ENCODE measurements at places on chromosomes 2 and 18.

DNA sequence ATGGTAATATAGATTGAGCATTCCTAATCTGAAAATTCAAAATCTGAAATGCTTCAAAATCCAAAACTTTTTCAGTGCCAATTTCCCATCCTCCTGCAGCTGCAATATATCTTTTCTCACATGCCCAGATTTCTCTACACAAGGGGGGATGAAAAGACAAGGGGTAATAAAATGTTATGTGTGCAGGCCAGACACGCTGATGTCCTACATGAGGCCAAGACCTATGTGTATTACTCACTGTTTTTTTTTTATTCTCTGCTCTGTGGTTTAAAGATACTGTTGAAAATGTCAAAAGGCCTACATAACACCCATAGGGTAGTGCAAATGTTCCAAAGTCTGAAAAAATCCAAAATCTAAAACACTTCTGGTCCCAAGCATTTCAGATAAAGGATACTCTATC lies 41.2 kb upstream of the CWC22 start:
- no peak for DNase-seq

DNA sequence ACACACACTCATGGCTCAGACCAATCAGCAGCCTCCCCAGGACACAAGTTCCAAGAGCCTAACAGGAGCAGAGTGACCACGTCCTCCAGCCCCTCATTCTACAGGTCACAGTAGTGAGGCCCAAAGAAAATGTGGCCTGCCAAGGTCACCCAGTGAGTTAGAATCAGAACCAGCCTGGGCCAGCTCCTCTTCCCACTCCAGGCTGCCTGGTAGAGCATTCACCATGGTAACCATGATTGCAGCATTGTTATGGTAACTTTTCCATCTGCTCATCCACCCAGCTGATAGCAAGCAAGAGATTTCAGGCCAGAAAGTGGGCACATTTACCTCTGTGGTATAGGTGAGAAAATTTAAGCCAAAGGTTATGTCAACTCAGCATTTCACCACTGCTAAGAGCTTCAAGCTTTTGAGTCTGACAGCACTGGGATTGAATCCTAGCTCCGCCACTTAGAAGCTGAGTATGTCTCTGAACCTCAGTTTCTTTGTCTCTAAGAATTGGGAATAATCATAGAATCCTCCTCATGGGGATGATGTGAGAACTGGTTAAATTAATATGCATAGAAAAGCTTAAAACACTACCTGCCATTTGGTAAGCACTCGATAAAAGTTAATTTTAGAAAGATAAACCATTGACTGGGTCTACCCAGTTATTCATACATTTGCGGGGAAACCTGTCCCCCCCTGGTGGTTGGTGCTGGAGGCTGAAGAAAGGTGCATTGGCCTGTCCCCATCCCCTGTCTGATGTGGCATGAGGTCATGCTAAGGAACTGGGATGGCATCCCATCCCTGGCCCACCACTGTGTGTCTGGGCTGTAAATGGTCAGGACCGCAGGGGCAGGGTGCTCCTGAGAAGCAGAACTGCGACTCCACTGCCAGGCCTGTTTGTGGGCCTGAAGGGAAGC lies 181.5 kb downstream of the KLHL29 start:
- DNase-seq: no peak

DNA sequence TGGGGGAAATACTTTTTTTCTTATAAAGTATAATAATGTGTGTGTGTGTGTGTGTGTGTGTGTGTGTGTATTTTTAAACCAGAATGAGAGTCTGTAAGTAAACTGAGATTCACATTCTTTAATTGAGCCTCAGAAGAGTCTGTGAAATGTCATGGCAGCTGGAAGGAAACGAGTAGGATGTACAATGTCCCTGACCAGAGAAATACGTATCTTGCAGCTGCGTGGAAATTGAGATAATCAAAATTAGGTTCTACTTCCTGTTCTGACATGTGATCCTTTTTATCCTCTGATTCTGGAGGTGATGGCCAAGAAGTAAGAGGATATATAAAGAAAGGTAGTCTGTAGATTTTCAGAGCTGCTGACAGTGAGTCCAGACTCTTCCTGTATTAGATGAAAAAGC lies 50.0 kb downstream of the SH3RF3 start:
- no peak for DNase-seq

DNA sequence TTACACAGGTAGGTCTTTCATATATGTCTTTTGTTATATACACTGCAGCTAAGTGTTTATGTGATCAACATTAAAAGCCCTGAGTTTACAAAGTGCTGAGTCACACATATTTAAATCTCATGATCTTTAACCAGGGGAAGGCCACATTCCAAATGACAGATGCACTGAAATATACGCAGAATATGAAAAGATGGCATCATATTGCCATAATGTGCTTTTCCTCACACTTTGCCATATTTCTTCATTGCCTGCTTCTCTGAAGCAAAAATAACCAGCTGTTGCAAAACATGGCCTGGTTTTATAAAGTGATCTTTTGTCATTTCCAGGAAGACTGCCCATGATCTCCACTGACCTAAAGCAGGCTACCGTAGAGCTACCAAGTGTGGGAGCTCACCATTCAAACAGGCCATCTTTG lies 93.5 kb upstream of the MAPRE2 start:
- DNase-seq: no peak

- no peak for DNase-seq
Measured at GRCh38 chr18:24317370-24317769, 80.3 kb downstream of the OSBPL1A start.

- DNase-seq: no peak
Measured at GRCh38 chr2:200449149-200449548, 60.7 kb downstream of the KCTD18 start.

- peak; percentile 57 for DNase-seq
Measured at GRCh38 chr2:219402665-219403515, 15.2 kb upstream of the DNPEP start.

- no peak for DNase-seq
Measured at GRCh38 chr18:42330296-42330695, 375.3 kb downstream of the PIK3C3 start.

DNA sequence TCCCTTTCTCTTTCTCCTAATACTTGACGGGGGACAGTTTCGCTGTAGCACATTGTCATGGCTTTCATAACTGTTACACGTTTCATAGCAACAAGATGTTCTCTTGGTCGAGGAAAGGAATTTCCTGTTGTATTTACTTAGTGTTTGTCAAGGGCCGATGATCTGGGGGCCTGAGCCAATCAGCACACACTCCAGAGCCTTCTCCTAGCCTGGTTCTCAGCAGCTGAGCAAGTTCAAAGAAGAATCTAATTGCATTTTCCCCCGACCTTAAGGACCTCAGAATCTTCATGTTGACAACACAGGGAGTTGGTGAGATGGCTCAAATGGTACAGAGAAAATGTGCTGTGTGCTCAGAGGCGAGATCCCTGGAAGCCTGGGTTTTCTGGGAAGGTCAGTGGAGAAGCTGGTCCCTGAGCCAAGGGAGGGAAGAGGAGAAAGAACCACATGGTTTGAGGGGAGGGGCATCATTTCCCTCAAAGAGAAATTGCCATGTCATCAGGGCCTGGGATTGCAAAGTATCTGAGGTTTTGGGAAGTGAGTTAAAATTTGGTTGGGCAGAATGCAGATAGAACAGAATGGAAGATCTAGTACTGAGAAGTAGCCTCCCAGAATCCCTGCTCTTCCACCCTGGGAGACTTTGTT lies 76.9 kb upstream of the AGAP1 start:
- no peak for DNase-seq

DNA sequence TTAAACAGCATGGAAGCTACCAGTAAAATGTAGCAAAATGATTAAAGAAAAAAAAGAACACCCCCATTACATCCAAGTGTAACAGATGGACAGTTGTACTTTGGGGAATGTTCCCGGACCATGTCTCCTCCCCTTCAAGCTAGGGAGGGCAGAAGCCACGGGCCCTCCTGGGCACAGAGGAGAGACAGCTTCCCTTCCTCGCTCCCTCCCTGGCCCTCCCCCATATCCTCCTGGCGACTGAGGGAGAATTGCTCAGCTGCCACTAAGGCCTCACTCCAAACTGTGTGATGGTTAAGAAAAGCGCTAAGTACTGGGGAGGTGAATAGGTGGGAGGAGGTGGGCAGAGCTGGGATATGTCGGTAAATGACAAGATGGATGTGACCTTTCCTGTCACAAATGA lies 358.0 kb downstream of the HRH4 start:
- DNase-seq: no peak

DNA sequence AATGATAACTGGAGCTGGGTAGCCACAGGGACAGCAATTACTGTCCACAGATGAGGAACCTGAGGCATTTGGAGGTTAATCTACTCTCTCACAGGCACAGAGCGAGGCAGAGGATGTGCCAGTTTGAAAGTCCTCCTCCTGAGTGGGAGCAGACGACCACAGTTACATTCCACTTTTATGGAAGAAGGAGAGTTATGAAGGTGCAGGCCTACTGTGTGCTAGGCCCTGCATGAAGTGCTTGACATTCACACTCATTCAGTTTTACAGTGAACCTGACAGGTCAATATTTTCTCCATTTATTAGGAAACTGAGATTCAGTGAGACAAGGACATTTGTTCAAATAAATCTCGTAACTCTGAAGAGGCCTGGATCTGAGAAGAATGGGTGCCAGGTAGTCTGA lies 142.0 kb downstream of the TDRD15 start:
- no peak for DNase-seq
